ENCODE measurements at places on chromosomes 12 and 14. TPM values are rescaled to one million over a fixed set of nuclear protein-coding genes. Genes with fewer than 3 reads are reported as not detected.
A peak's percentile ranks its signal among the peaks of the same experiment; 100 is the strongest.

DNA sequence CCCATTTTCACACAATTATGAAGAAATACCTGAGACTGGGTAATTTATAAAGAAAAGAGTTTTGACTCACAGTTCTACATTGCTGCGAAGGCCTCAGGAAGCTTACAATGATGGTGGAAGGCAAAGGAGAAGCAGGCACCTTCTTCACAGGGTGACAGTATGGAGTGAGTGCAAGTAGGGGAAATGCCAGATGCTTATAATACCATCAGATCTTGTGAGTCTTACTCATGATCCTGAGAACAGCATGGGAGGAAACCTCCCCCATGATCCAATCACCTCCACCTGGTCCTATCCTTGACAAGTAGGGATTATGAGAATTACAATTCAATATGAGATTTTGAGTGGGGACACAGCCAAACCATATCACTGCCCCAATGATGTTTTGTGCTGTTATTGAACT lies 189.3 kb upstream of the CRY1 start:
- DNase-seq = no peak

Gene ARHGAP5
- total RNA-seq = 52.5 TPM

DNA sequence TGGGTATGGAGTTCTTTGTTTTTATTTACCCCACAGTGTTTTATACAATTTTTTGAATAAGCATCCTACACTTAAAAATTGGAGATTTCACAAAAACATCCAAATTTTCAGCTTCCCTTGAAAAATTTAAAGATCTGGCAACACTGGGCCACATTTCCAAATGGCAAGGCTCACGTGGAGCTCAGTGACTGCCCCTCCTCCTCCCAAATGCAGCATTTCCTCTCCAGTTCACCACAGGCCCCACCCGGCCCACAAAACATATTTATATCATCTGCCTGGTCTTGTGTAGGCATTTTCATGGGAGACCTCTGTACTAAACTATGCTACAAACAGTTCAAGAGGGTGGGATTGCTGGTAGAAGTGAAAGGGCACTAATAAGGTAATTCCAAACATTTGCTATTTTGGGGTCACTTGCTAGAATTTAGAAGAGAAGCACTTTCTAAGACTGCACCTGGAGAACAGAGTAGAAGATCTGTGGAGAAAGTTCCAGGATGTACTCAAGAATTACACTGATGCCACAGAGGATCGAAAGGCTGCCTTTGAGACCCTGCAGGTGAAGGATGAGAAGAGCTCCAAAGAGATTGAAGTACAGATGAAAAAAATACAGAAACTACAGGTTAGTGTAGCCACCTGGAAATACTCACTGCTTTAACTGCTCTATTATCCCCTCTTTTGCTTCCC lies 7.3 kb downstream of the FKBP11 start:
- no peak for DNase-seq

GRCh38 chr14:51546099-51546498 lies 105.6 kb upstream of the FRMD6 start:
- peak; percentile 33 for DNase-seq

Gene GALNT6
- total RNA-seq = 31.4 TPM

DNA sequence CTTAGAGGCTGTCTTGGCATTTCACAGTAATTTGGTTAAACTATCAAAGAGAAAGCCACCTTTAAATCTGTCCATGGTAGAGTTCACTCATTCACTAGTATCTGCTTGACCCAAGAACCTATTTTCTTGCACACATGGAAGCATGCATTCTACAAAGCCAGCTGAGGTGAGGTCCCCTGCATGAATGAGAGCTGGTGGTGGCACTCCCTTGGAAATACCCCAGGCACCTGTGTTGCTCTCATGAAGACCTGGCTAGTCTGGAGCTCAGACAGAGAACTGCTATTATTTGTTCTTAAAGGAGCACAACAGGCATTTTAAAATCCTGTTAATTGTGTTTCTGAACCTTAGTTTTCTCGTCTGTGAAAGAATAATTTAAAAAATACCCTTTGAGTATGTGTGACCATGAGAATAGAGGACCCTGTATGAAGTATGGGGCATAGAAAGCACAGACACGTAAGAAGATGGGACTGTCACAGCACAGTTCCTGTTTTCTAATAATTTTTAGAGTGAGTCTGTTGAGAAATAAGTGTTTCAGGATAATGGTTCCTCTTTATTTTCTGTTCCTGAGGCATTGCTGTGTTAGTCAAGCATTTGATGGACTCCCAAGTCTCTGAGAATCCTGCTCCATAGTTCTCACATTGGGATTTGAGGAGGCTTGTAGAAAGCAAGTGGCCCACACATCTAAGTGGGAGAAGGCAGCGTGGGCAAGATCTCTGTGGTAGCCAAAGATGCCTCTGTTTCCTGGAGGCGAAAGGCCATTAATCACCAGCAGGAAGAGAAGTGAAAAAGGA lies 10.9 kb downstream of the RGS6 start:
- DNase-seq = no peak

Gene GLS2
- 0.32 TPM for total RNA-seq

DNA sequence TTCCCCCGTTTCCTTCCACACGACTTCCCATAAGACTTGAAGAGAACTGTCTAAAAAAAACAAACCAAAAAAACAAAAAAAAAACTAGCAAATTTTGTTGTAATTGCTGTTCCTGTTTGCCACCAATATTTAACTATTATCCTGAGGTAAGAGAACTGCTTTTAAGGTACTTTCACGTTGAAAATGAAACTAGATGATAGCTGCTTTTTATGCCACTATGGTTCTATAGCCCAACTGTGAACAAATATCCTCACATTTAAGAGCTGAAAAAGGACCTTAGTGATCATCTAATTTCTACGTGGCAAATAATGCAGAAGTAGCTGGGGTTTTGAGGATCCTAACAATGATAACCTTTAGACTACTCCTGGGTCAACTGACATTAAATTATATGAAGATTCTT lies 98.6 kb downstream of the TAOK3 start:
- no peak for DNase-seq

DNA sequence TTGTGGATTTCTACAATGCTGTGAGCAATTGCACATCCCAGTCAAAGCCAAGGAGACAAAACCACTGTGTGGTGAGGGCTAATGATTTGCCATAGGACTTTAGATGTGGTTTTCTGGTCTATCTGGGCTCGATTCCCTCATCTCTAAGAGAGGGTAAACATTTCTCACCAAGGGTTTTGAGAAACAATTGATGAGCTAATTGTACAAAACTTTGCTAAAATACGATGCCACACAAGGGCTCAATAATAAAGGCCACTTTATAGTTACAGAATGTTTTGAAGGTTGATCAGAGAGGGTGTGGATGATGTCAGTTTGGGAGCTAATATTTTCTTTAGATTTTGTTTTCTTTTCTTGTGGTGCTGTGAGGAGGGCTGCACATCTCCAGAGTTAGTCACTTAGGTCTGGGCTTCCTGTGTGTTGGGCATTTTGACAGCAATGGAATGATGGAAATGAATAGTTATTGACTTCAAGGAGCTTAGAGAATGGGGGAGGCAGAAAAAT lies 60.8 kb upstream of the SLC38A4 start:
- peak; percentile 95 for DNase-seq

GRCh38 chr12:47945341-47945728 lies 18.1 kb upstream of the TMEM106C start:
- no peak for DNase-seq

- no peak for DNase-seq
Measured at GRCh38 chr14:37170237-37170636, 2.2 kb downstream of the SLC25A21 start.

GRCh38 chr14:103619057-103619456 lies 10.0 kb upstream of the KLC1 start:
- DNase-seq = peak; percentile 62

- DNase-seq = no peak
Measured at GRCh38 chr14:22159957-22160356, 429.1 kb downstream of the DAD1 start.

DNA sequence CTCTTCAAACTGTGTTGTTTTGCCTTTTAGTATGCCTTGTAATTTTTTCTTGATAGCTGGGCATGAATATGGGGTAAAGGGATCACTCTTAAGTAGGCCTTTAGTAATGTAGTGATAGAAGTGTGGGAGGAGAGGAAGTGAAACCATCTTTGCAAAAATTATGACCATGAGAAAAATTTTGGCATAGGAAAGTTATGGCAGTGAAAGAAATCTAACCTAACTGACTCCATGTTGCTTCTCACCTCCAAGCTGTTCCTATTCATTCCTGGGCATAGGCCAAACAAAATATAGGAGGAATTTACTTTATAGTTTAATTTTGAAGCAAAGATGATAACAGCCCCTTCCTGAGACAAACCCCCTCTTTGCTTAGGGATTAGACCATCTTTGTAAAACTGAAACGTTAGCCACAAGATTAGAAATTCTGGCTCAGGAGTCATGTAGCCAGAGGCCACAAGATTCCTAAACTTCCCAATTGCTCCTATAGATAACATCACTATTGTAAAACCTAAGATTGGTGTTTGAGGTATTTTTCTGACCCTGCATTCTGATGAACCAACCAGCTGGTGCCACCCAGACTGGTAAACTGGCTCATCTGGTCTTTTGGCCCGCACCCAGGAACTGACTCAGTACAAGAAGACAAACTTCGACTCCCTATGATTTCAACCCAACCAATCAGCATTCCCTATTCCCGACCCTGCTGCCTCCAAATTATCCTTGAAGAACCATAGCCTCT lies 45.8 kb downstream of the CRADD start:
- DNase-seq = peak; percentile 98

Gene TSPAN11
- 0.39 TPM for total RNA-seq

DNA sequence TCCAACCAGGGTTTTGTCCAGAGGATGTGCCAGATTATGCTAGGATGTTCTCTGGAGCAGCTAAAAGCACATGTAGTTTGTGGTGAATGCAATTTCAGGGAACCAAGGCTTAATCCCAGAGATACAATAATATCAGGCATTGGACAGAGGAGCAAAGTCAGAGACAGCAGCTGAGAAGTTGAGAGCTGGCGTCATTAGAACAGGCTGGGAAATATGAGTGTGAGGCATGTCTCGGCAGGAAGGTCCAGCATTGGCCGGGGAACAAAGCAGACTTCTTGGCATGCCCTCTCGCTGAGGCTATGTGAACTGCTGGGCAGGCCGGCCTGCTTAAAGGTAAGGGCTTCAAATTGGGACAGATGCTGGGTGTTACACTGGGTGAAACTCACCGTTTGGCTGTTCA lies 125.4 kb downstream of the CAND1 start:
- peak; percentile 26 for DNase-seq

Gene PKP2
- total RNA-seq = 6.2 TPM

DNA sequence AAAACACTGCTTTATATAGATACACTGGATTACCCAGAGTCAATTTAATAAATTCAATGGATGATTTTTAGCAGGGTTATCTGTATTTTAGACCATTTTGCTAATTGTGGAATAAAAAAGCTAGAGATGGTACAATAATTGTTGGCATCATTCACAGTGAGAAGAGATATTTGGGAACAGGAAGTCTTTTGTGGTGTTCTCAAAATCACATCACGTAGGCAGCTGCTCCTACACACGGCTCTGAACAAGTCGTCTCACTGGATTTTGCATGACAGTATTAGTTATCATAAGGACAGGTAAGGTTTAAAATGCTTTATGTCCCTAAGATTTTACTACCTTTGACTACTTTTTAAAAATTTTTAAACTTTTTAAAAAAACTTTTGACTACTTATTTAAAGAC lies 52.0 kb downstream of the PAPLN start:
- no peak for DNase-seq

DNA sequence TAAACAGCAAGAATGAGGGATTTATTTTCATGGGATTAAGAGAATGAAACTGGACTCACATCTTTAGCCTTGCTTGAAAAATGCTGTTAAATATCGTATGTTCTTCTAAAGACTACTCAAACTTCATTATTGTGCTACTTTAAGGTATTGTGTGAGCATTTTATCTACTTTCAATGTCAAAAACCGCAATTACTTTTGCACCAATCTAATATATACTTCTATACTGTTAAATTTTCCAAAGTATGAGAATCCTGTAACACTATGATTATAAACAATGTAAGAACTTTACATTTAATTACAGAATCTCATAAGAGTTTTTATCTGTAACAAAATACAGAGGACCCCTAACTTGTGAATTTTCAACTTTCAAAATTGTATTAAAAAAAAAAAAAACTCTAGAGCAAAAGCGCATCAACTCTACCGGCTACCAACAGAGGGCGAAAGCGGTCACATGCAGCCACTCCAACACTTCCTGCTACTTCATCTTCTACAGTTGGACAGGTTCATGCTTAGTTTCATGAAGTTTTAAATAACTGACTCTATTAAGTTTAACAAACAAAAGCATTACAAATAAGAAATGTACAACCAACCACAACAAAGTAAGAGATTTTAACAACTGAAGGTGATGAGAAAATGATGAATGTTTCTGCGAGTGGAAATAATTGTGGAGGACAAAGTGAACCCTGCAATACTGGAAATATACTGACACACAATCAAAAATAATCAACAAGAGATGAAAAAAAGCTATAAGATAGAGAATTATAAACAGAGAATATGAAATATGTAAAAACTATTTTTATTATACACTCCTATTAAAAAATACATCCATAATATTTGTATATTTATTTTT lies 210.9 kb downstream of the MED13L start:
- peak; percentile 32 for DNase-seq

GRCh38 chr12:101019667-101020066 lies 190.4 kb downstream of the SLC5A8 start:
- DNase-seq = peak; percentile 19

DNA sequence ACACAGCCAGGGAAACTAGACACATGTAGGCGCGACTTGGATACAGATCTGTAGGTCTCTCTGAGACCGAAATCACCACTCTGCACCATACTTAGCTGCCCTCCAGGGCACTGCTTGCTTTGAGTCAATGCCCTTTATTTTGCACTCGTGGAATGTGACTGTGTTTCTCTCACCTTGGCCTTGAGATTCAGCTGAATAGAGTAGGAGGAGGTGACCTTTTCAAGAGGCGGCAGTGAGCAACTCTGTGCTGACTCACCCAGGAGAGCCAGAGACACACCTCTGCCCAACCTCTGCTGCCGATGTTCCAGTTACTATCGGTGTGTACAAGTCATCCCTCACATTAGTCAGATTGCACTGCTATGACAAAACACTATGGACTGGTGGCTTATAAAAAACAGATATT lies 583.4 kb downstream of the VRK1 start:
- DNase-seq = peak; percentile 2

DNA sequence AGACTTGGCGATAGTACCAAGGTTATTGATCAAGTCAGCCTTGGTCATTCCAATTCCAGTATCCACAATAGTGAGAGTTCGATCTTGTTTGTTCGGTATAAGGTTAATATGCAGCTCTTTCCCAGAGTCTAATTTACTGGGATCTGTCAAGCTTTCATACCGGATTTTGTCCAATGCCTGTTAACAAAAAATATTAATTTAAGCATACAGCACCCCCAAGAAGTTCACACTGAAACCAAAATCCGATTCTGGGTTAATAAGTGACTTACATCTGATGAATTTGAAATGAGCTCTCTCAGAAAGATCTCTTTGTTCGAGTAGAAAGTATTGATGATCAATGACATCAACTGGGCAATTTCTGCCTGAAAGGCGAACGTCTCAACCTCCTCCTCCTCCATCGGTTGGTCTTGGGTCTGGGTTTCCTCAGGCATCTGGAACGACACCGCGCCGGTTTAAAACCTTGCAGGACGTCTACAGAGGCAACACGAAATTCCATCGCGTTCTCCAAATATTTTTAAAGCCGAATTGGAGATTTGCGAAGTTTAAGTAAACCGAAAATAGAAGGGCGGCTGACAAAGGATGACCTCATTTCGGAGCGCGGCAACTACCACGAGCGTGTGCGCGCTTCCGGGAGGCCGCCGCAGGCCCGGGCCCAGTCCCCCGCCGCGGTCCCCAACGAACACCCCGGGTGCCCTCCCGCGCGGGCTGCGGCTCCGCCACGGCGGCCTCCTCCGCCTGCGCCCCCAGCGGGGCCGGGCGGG lies 716 bp downstream of the HSP90AA1 start:
- peak; percentile 46 for DNase-seq

Gene BDKRB2
- total RNA-seq = 3.8 TPM

- no peak for DNase-seq
Measured at GRCh38 chr14:106778986-106779385, 1252.6 kb downstream of the TMEM121 start.

Measured in M059J (cell line).